Muscle of leg (tissue), 16 donors: ENCODE measurements at places on chromosomes 4 and X. TPM values are rescaled to one million over a fixed set of nuclear protein-coding genes. Genes with fewer than 3 reads are reported as not detected.

- DNase-seq = peak; percentile 56
These were observed 29.1 kb upstream of the UTP14A start for GRCh38 chrX:129876771-129877305.

DNA sequence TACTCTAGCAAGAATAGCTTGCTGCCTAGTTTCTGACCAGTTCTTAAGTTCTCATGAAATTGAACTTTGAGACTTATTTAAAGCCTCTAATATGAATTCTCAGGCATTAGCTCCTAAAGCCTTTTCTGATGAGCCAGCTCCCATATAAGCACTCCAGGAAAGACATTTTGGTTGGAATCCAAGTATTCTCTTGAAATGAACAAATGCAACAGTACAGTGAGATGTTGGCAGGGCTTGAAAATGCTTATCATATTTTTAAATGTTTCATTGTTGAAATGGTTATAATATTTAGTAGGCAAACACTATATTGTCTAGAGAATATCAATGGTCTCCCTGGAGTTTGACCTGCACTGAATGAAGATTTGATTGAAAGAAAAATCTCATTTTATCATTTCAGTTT lies 240.3 kb downstream of the ANK2 start:
- DNase-seq = peak; percentile 74

GRCh38 chr4:8192748-8193738 lies 6.0 kb upstream of the SH3TC1 start:
- DNase-seq = peak; percentile 73

- peak; percentile 3 for DNase-seq
These were observed at the start of gene POF1B for GRCh38 chrX:85379174-85379907. POF1B (minus strand) TSS chrX:85379665; CDS start chrX:85379454, 211 bp downstream.

- no peak for DNase-seq
These were observed 71.4 kb upstream of the HHIP start for GRCh38 chr4:144574509-144574908.

- no peak for DNase-seq
These were observed 73.2 kb downstream of the ARHGAP24 start for GRCh38 chr4:85548116-85548515.

DNA sequence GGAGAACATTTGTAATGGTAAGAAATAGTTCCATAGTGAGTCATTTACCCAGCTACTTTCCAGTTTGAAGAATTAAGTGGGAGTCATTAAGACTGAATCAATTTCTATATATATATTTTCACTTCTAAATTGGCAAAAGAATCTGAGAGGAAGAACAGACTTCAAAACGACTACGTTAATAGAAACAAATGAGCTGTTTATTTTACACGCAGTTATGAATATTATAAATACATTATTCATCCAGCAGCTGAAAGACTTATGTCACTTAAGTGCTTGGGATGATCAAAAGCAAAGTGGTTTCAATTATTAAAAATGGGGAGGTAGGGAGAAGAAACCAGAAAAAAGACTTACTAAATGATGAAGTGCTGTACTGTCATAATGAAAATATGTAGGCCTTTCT lies 260.5 kb upstream of the DDX53 start:
- no peak for DNase-seq

GRCh38 chr4:4800646-4801408 lies 58.6 kb upstream of the MSX1 start:
- DNase-seq = no peak

DNA sequence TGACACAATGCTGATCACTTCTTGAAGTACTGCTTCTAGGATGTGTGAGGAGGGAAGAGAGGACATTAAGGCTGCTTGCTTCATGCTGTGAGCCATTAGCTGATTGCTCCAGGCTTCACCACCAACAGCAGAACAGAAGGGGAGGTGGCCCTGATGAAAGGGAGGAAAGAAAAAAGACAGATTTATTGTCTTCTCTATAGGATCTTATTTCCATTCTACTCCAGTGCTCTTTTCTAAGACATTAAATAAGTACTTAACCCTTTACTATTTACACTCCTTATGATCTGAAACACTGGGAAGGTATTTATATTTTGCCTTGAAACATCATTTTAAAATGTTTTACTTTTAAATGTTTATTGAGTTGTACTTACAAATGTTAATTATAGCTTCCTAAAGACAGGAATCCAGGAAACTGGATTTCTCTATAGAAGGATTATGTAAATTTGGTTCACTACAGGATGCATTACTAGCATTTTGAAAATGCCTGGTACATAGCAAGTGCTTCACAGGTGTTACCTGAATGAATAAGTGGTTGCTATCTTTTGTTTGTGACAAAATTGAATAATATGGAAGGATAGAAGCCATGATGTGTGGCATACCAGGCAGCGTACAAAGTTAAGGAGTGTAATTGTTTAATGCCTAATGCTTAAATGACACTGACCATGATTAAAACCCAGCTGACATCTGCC lies 680.9 kb upstream of the ATOH1 start:
- no peak for DNase-seq

- DNase-seq = no peak
These were observed 11.7 kb downstream of the JCHAIN start for GRCh38 chr4:70654605-70655011.

DNA sequence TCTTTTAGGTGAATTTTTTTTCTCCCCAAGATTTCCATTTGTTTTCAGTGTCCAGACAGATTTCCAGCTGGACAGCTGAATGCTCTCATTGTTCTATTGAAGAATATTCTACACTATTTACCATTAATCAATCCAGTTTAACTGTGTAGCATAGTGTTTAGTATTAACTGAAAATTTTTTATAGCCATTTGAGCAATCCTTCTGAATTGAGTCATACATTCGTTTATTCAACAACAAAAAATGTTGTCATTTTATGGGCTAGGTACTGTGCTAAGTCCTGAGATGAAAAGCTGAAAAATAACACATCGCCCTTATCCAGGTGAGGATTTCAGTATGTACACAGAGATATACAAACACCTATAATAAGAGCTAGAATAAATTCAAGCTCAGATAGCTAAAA lies 223.3 kb downstream of the COL25A1 start:
- no peak for DNase-seq

DNA sequence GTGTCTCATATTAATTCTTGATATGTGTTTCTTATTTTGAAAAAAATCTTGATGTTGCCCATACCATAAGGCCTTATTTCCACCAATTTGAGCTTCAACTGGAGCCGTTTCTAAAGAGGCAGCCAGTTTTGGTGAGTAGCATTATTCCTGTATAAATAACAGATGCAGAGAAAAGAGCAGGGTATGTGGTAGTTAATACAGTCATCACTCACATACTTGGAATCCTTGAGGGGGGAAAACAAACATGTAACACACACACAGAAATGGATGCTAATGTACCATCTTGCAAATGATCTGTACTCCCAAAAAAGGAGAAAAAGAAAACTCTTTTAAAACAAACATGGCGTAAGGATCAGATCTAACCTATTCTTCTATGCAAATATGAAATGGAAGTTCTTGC lies 389.7 kb downstream of the GPM6A start:
- DNase-seq = no peak

- no peak for DNase-seq
These were observed 1.5 kb upstream of the NKX6-1 start for GRCh38 chr4:84500386-84501201.

GRCh38 chr4:155758481-155759371 lies at the start of gene GUCY1B1:
GUCY1B1 (plus strand) TSS chr4:155759021; CDS start chr4:155759141, 120 bp downstream.
- peak; percentile 98 for DNase-seq

DNA sequence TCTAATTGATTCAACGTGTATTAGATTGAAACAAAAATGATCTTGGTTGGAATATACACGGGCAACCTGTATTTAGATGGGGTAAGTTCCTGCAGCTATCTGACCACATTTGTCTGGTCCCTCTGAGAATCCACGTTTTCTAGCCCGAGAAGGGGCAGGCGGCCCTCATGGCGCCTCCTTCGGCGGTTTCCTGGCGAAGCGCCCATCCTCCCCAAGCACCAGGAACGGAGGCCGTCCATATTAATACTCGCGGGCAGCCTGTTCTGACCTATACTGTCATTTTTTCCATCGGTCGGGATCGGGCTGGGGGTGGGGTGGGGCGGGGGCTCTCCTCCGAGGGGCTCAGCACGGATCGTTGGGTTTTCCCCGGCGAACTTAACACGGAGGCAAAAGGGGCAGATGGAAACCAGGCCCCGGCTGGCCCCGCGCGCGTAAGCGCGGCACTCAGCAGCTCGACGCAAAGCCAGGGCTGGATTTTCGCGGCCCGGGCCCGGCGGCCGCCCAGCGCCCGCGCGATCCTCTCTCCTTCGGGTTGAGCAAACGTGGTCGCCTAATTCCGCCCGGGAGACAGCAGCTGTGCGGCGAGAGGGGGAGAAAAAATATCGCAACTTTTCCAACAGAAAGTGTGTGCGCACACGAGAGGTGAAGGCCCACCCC lies 77.2 kb upstream of the BCOR start:
- DNase-seq = peak; percentile 78

DNA sequence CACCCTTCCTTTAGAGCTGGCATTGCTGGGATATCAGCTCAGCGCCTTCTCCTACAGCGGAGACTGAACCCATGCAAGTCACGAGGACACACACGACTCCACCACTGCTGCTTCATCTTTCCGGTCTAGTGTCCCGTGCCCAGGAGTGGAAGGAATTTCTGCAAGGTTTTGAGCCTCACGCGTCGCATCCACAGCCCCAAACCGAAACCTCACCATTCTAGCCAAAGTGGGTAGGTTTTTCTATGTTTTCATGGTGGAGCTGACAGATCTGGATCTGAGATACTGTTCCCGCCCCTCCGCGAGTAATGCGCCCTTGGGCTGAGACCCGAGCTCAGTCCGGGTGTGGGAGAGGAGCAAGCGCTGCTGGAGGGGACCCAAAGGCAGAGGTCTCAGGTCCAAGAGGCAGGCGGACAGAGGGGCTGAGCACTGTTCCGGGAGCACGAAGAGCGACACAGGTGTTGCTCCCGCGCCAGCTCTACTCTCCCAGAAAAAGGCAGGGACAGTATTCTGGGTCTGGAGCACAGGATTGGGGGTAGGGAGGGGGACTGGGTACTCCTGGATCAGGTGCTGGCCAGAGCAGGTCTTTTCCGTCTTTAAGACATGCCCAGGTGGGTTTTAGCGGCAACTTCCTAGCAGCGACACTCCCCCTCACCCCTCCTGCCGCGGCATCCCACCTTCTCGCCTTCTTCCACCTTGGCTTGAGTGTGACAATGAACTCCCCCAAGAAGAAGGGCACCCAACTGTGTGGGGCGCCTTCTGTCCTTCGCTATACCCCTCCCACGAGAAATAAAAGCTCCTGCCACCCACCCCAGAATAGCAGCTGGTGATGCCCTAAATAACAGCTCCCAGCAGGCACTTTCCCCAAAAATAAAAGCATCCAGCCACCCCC lies 1.8 kb downstream of the EPHA5 start:
- DNase-seq = peak; percentile 59

DNA sequence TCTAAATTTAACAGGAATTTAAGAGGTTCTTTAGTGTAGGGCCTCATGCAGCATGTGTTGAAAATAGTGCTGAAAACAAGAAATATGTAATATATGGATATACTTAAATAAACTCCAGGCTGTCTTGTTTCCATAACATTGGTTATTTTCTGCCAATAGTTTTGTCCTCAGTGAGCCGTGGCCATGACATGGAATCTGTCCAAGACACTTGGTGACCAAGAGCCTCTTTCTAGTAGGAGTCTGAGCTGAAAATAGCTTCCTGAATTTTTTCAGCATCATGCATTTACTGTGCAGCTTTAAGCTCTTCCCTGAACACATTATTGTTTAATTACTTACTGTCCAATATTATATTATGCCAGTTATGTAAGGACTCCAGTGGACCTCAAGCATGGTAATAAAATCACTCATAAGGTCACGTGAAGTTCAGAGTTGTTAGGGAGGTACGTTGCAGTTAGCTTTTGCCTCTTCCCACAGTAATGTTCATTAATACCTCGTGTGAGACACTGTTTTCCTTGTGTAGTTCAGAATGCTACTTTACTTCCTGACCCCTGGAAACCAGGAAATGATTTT lies 488.2 kb downstream of the GRID2 start:
- DNase-seq = peak; percentile 80

- DNase-seq = no peak
These were observed 106.7 kb downstream of the ARHGAP6 start for GRCh38 chrX:11558972-11559371.

DNA sequence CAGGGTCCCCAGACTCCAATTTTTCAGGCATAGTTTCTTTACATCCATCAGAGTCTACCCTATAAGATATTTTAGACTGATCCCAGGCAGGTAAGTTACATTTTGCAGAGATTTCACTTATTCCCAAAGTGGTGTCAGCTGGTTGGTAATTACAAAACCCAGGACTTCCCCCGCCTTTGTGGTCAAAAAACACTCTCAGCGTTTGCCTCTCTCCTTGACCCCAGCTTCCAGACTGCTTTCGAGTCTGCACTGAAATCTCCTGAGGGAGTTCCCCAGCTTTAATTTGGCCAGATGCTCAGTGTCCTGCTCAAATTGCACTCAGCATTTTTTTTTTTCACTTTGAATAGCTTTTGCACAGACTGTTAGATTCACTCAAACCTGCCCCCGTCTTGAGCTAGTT lies 11.2 kb upstream of the AMOT start:
- DNase-seq = peak; percentile 86

GRCh38 chrX:145821291-145821897 lies 3.8 kb downstream of the SLITRK2 start:
- DNase-seq = peak; percentile 37

DNA sequence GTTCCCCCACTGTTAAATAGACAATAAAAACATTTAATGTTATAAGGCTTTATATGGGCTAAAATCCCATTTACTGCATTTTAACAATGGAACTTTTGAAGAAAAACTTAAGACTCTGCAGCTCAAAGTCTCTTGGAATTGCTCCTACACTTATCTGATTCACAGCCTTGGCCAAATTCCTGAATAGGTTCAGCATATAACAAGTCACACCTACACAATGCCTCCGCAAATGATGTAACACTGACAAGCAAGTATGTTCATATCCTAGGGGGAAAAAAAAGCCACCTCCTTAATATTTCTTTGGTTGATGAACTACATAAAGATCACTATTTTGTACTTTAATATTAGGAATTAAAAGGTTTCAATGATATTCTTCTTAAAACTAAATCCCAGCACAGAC lies 34.5 kb downstream of the RPS6KA6 start:
- DNase-seq = no peak

DNA sequence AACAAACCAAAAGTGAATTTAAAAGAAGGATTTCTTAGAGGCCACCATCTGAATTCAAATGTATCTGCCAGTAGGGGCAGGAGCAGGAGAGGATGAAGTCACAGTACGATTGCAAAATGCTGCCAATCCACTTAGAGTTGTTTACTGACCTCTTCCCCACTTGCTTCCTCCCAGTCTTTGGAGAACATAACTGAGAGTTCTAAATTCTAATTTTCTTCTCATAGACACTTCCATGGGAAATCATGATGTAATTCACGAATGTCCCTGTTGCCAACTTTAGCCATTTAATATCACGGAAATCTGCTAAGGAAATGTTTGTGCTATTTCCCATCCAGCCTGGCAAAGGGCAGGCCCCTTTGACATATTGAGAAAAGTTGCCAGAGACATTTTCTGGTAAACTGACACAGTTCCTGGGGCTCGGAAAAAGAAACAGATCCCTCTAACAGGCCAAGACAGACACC lies 33.6 kb upstream of the NOCT start:
- peak; percentile 81 for DNase-seq

The CSN1S1 gene
- not detected for total RNA-seq

The NLGN3 gene
- 1.9 TPM for total RNA-seq

The ATP6AP2 gene
- 47.1 TPM for total RNA-seq

The PROM1 gene
- total RNA-seq = 61.3 TPM

The P2RY8 gene
- total RNA-seq = 0.58 TPM

The BMX gene
- total RNA-seq = 2.2 TPM

The SORCS2 gene
- 9.1 TPM for total RNA-seq

The KIT gene
- 5.9 TPM for total RNA-seq

The C4orf51 gene
- not detected for total RNA-seq

The HELT gene
- not detected for total RNA-seq

The CCSER1 gene
- total RNA-seq = 0.75 TPM

The USP51 gene
- 4.1 TPM for total RNA-seq

The HMX1 gene
- total RNA-seq = 0.09 TPM

The WWC2 gene
- 12.9 TPM for total RNA-seq

The MAGEB10 gene
- not detected for total RNA-seq
